Left cardiac atrium (tissue), 4 donors: ENCODE measurements at places on chromosomes 3 and 15. TPM values are rescaled to one million over a fixed set of nuclear protein-coding genes. Genes with fewer than 3 reads are reported as not detected.

The ARL8B gene
- 57.7 TPM for total RNA-seq

The AGTR1 gene
- 16.5 TPM for total RNA-seq

The TUSC7 gene
- total RNA-seq, result not detected

The PPP2R3A gene
- total RNA-seq, result 37.5 TPM

The RASGRP1 gene
- 1.6 TPM for total RNA-seq

The KNL1 gene
- 0.55 TPM for total RNA-seq
